ENCODE measurements at places on chromosomes 1 and 21.
A peak's percentile ranks its signal among the peaks of the same experiment; 100 is the strongest.

- peak; percentile 59 for DNase-seq
These were observed 172.6 kb upstream of the HMCN1 start for GRCh38 chr1:185561629-185562028.

DNA sequence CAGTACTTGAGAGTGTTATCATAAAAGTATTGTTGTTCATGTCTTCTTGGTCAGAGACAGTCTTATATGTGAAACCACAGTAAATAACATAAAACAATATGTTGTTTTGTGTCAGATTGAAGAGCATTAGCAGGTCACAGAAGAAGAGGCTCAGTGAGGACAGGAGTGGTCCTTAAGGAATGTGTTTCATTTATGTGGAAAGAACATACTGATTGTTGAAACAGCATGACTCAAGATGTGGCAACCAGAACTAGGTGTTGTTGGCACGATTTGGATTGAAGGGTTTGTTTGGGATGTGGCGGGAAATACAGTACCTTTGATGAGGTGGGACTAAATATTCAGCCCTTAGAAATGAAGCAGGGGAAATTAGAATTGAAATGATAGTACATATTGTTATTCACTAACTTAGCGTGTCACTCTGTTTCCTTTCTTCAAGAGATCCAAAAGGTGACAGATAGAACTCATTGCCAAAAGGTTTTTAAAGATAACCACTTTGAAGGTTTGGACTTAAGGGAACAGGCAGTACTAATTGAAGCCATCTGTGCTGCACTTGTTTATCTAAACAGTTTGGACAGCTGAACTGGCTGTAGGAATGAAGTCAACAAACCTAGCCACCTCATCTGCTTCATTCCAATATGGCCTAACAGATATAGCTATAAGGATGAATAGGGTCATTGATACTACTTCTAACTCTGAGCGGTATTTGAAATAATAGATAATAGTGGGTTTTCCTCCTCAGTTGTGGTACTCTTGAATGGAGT lies 14.4 kb downstream of the RALGPS2 start:
- DNase-seq, result no peak

- no peak for DNase-seq
These were observed 9.6 kb downstream of the PARS2 start for GRCh38 chr1:54754486-54755285.

DNA sequence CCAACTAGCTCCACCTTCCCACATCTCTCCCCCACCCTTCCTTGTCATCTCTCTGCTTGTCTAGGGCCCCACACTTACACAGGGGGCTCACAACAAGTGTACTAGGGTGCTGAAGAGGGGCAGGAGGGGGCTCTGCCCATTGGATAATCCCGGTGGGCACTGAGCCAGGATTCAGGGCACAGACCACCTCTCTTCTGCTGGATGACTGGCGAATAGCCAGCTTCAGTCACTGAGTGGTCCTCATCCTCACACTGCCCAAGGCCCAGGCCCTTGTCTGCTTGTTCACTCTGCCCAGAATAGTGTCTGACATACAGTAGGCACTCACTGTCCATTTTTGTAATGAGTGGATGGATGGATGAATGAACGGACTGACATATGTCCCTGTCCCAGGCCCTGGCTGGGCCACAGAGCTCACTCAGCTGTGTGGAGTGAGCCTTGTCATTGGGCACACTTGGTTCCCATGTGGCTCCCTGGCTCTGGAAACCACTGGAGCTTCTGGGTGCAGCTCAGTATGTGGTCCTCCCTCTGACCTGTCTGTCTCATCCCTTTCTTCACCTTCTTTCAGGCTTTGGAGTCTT lies 36.6 kb downstream of the FOXO6 start:
- DNase-seq, result no peak

GRCh38 chr1:58765006-58765405 lies 18.8 kb downstream of the JUN start:
- DNase-seq, result no peak

DNA sequence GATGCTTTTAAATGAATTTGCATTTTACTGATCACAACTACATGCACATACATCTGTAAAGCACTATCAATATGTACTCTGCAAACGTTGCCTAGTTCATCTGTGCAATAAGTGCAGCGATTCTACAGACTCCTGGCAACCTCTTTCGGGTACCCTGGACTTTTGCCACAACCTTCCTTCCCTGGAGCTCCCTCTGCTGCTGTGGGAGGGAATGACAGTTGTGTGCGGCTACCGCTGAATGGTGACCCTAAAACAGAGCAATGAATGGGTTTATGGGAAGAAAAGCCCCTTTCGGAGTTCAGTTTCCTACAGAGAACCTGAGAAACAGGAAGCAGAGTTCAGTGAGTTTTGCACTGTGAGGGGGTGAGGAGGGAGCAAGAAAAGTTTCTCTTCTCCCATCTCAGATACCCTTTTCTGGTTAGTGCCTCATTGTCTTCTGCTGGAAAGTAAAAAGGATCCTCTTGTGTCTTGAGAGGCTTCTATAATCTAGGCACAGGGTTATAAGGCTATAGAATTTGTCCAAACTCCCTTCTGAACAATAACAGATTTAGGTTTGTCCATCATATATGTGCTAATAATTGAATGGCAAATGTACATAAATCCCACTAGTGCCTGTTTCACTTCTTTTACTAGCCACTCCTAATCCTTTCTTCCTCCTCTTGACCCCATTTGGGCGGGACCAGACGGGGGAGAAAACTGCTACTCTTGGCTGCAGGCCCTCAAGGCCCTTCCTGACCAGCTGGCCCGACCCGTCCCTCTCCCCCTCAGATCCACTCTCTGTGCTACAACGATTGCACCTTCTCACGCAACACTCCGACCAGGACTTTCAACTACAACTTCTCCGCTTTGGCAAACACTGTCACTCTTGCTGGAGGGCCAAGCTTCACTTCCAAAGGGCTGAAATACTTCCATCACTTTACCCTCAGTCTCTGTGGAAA lies 19.8 kb upstream of the SARS1 start:
- DNase-seq, result peak; percentile 52

DNA sequence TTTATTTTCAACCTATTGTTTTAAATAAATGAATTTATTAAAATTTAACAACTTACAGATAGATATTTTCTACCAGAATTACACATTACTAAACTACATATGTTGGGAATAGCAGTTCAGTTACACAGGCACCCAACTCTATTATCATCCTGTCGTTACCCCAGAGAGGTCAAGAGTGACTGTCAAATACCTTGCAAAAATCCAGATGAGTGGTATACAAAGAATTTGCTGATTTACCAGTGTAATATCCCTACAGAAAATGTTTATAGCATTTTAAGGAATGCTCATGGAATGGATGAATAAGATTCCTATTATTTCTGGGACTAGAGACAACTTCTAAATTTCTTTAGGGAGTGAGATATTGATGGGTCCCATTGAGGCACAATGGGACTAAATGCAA lies 300.7 kb upstream of the RGS18 start:
- DNase-seq, result no peak

GRCh38 chr1:3116560-3116959 lies 47.6 kb downstream of the PRDM16 start:
- DNase-seq, result no peak

GRCh38 chr1:58815686-58816071 lies 31.8 kb upstream of the JUN start:
- DNase-seq, result no peak
